Stimulated activated CD4-positive, alpha-beta T cell treated with anti-CD3 and anti-CD28 coated beads, Interleukin-15, amount 100 ng/mL, for 1 hour (primary cell): ENCODE measurements at places on chromosomes 11 and 22.

GRCh38 chr22:29266564-29267461, 968 bp downstream of the RHBDD3 start:
- DNase-seq: no peak

- DNase-seq: no peak
Observed at GRCh38 chr11:8776209-8776608, 93.6 kb downstream of the RPL27A start.

GRCh38 chr11:73414977-73415651, 38.9 kb downstream of the RELT start:
- no peak for DNase-seq

DNA sequence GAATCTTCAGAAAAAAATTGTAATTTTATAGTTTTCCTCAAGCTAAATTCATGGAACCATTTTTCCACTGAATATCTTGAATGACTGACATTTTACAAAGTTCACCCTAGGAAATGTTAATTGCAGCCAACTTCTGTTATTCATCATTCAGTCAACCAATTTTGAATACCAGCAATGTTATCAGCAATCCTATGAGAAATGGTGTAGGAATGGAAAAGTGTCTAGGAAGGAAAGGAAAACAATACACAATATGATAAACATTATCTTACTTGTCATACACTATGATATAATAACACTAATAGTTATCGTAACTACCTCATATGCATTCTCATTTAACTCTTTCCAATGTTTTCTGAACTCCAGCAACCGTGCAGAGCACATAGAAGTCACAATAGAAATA, 790.5 kb upstream of the LRRC4C start:
- DNase-seq: no peak

DNA sequence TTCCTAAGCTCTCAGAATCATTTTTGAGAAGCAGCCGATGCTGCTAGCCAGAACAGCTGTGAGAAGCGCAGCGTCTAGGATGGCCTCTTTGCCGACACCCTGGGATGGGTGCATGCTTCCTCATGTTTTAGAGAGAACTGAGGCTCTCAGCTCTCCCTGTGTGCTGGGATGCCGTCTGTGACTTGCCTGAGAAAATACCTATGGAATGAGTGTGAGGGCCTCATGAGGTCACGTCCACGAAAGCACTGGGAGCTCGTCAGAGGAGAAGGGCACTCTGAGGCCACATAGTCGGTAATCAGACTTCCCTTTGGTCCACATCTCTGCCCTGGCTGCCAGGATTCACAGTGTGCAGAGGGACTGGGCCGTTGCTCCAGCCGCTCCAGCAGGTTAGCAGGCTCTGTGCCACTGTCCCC, 54.7 kb downstream of the MICAL3 start:
- no peak for DNase-seq

DNA sequence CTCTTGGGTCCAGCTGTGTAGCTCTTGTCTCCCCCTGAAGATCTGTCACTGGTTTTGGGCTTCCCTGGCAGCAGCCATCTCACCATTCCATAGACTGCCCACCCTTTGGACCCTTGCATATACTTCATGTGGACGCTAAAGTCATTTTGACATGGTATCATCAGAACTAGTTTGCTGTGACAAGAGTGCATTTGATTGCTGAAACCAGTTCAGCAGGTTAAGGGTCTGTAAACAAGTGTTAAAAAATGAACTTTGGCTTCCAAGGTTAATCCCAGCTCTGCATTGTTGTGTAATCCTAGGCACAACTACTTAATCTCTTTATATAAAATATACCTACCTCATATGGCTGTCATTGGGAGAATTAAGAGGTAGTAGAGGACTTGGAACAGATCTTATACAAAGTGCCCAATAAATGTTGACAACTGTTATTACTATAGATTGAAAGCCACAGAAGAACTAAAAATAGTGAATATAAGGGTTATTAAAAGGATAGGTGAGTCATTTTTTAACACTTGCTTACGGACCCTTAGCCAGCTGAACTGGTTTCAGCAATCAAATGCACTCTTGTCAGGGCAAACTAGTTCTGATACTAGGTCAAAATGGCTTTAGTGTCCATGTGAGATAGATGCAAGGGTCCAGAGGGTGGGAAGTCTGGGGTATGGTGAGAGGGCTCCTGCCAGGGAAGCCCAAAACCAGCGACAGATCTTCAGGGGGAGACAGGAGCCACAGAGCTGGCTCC, 29.4 kb downstream of the CCDC90B start:
- DNase-seq: no peak

- DNase-seq: no peak
Observed at GRCh38 chr11:133064152-133064877, 468.0 kb downstream of the OPCML start.

GRCh38 chr11:86999859-87000753, 37.6 kb upstream of the TMEM135 start:
- DNase-seq: no peak

GRCh38 chr11:73334384-73335203, 26.5 kb downstream of the ARHGEF17 start:
- no peak for DNase-seq

GRCh38 chr22:30882184-30882717, 86.3 kb downstream of the MORC2 start:
- DNase-seq: no peak

GRCh38 chr22:46104170-46104880, 46.0 kb upstream of the PPARA start:
- no peak for DNase-seq

DNA sequence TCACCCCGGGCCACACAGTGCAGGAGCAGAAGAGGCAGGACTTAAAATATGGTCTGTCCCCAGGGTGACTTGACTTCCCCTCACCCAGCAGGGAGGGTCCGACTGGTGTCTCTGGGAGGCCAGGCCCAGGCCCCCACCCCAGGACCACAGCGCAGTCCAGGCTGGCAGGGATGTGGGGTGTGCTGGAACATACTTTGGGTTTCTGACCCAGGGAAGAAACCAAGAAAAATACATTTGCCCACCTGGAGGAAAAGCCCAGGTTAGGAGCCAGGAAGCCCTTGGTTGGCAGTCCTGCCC, 5.2 kb downstream of the C1QTNF6 start:
- no peak for DNase-seq

- DNase-seq: peak; percentile 78
Observed at GRCh38 chr11:86244063-86244521, 461 bp upstream of the EED start.

DNA sequence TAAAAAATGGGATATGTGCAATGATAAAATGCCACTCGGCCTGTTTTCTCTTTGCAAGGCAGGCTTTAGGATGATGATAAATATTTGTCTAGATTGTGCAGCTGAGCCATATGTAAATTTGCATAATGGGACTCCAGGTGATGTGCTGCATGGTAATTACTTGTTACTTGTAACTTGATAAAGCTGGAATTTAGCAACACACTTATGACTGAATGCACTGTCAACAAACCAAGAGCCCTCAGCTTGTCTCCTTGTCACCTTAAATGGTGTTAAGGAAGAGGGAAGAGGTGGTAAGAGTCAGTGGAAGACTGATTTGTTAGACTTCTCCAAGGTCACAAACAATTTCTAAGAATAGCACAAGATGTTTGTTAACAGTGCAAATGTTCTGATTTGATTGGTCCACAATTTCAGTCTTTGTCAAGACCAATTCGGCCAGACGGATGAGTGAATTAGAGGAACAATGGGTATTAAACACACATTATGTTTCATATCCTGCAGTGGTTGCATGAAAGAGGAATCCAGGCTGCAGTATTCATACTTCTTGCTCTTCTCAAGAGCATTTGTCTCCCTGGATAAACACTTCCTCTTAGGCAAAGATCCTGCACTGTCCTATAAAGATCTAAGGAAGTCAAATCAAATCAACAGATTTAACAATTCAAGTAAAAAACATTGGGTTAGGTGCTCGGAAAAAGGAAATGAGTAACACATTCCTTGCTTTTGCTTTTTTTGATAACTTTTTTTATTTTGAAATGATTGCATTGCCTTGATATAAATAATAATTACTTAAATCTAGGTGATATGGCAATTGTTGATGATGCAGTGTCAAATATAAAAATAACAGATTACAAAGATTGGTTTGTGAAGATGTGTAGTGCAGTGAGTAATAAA, 448.3 kb upstream of the DDI1 start:
- no peak for DNase-seq

GRCh38 chr11:107043242-107044006, 25.1 kb upstream of the GUCY1A2 start:
- DNase-seq: no peak

DNA sequence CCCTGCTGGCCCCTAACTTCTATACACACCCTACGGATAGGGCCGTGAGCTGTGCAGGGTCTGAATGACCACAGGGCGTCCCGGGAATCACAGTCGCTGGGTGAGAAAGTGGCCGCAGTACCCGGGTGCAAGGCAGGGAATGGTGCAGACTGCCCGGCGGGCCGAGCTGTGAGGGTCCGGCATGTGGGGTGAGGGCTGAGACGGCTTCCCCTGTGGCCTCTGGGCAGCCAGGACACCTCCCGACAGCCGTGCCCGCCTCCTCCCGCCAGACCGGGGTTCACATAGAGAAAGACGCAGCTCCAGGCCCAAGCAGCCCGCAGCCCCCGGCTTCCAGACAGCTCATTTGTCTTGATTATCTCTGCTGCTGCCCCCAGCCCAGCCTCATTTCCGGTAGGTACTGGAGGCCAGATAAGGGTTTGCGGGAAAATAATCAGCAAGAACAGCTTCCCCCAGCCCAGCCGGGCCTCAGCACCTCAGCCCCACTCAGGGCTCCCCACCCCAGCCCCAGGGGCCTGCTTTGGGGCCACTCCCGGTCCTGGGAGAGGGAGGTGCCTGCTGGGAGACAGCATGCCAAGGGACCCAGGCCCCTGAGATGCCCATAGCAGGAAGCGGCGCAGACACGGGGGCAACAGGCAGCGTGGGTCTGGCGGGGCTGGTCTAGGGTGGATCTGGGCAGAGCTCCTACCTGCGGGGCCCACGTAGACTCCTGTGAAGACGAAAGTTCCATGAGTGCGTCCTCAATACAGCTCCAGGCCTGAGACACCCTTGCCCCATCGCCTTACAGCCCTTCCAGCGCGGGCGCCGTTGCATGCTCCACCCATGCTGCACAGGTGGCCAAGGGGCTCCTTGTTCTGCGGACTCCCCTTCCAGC, 123.1 kb downstream of the BRD1 start:
- no peak for DNase-seq

- DNase-seq: no peak
Observed at GRCh38 chr11:72975778-72976521, 161.7 kb downstream of the ATG16L2 start.

DNA sequence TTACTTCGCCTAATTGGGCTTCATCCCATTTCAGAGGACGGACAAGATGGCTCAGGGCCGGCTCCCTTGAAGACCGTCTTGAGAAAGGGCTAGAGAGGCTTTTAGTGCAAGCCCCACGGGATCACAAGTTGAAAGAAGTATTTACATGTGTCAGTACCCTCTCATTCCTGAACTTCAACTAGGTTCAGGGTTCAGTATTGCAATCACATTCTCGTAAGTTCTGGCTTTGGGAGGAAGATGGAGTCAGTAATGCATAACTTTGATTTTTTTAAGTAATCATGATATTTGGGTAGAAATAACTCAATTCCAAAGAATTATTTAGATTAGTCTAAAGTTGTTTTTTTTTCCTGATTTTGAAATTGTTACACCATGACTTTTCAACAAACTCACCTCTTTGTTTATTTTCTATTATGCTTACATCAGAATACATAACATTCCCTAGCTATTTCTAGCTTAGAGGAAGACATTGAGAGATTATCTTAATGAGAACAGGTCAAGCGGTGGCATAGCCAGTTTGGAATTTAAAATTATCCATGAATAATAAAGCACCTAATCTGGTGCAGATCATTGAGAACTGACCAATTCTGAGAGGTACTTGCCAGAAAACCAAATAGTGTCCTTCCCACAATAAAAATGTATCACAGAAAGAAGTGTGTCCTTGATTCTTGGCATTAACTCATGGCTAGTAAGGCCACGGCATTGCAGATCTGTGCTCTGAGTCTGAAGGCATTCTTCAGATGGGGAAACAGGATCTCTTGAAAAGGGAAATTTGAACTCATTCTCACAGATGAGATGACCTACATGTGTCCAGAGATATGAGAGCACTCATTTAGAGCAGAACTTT, 92.1 kb upstream of the BLID start:
- DNase-seq: no peak

- DNase-seq: no peak
Observed at GRCh38 chr11:132992838-132993631, 539.3 kb downstream of the OPCML start.

DNA sequence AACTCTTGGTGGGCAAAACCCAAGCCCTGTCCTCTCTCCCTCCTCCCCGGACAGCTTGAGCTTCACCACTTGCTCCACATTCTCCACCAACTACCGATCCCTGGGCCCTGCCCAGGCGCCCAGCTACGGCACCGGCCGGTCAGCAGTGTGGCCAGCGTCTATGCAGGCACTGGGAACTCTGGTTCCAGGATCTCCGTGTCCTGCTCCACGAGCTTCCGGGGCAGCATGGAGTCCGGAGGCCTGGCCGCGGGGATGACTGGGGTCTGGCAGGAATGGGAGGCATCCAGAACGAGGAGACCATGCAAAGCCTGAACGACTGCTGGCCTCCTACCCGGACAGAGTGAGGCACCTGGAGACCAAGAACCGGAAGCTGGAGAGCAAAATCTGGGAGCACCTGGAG, 68.9 kb upstream of the RTL6 start:
- no peak for DNase-seq

DNA sequence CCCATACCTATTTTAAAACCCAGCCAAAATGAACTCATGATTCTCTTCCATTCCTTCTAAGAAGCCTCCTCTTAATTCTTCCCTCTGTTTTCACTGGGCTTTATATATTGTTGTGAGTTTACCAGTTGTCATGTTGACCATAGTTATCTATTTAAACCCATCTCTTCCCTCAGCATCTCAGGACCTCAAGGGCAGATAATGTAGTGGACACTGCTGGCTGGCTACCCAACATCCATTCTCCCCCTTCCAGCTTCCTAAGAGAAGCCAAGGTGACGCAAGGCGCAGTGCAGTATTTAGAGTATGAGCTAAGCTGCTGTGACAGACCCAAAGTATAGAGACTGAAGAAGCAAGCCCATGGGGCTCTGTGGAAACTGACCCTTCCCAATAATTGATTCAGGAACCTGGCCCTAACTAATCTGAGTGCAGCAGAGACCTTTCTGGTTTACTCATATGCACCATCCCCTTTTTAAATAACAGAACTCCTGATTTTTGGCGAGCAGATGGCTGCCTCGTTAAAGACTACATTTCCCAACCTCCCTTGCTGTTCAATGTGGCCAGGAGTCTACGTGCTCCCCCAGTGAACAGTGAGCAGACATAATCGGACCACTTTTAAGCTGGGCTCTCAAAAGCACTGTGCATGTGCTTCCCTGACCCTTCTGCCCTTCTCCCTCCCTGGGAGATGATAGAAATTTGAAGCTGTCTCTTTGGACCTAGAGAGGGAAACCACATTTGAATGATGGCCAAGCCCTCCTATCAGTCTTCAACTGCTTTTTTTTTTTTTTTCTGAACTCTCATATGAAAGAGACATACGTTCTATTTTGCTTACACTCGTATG, 28.1 kb upstream of the CREB3L1 start:
- DNase-seq: no peak

DNA sequence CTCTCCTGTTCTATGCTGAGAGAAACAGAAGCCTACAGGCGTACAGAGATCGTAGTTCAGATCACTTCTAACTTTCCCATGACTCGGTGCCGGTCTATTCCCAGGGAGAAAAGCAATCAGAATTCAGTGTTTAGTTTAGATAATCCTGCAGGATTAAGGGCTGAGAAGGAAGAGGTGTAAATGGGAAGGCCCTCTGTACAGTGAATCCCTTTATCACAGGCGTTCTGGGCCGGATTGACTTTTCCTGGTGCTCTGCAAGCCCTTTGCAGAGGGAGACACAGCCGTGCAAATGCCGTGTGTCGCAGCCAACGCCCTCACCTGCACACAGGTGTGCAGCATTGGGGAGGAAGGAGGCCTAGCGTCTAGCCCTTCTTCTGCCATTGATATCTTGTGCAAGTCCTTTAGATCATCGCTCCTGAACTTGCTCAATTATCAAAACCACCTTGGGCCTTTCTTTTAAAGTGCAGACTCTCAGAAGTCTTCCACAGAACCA, 90.6 kb downstream of the DSCAML1 start:
- DNase-seq: no peak
